ENCODE measurements at places on chromosomes 3 and 15.

DNA sequence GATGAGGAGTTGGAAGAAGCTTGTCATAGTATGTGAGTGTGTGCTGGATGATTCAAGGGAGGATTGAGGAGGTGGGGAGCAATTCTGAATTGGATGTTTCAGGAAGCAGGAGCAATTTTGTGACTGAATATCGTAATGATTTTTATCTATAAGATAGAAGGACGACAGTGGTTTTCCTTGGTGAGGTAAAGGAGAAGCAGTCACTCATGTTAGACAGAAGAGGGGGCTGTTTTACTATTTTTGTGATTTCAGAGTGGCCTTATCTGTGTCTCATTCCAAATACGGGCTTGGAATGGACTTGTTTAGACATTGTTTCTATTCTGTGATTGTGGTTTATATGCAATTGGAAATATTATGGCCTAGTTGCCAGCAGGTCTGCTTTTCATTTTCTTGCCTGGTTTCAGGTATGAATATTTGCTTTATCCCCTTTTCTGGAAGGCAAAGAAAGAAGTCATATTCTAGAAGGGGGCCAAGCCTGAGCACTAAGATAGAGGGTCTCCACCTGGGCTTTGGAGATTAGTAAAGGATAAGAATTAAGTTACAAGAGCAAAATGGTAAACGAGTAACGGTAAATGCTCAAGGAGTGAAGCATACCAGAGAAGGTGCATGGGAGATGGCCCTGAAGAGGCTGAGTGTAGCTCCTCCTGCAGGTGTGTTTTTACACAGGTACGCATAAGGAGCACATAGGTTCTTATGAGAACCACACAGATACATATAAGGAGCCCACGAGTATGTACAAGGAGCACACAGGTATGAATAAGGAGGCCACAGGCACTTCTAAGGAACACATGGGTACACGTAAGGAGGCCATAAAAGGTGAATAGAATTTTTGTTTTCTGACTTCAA is 124.6 kb upstream of the KCNAB1 start:
- peak; percentile 60 for DNase-seq

- DNase-seq, result peak; percentile 65
These were observed 60.1 kb downstream of the PCOLCE2 start for GRCh38 chr3:142828703-142829305.

DNA sequence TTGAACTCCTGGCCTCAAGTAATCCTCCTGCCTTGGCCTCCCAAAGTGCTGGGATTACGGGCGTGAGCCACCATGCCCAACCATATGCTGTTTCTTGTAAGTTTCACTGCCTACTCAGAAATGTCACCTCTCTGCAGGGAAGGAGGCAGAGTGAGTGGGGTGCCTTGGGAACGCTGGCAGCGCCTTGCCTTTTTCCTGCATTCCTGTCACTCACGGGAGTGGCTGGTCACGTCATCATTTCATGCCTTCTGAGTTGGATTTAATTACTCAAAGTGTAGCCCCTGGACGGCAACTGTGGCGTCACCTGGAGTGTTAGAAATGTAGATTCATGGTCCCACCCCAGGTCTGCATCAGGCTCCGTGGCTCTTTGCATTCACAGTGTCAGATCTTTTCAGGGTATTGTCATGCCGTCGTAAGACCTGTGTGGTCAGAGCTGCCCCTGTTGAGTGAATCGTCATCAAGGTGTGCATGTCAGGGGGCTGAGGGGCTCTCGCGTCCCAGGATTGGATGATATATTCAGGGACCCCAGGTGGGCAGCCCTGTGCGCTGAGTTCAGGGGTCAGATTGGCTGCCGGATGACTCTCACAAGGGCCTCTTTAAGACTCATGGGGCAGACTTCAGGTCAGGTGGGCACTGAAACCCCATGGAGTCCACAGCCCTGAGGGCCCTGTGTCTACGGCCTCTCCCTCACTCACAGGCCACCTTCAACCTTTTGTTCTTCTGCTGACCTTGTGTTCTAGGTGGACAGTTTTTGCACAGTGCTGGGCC is 65.9 kb upstream of the KLHL25 start:
- no peak for DNase-seq

DNA sequence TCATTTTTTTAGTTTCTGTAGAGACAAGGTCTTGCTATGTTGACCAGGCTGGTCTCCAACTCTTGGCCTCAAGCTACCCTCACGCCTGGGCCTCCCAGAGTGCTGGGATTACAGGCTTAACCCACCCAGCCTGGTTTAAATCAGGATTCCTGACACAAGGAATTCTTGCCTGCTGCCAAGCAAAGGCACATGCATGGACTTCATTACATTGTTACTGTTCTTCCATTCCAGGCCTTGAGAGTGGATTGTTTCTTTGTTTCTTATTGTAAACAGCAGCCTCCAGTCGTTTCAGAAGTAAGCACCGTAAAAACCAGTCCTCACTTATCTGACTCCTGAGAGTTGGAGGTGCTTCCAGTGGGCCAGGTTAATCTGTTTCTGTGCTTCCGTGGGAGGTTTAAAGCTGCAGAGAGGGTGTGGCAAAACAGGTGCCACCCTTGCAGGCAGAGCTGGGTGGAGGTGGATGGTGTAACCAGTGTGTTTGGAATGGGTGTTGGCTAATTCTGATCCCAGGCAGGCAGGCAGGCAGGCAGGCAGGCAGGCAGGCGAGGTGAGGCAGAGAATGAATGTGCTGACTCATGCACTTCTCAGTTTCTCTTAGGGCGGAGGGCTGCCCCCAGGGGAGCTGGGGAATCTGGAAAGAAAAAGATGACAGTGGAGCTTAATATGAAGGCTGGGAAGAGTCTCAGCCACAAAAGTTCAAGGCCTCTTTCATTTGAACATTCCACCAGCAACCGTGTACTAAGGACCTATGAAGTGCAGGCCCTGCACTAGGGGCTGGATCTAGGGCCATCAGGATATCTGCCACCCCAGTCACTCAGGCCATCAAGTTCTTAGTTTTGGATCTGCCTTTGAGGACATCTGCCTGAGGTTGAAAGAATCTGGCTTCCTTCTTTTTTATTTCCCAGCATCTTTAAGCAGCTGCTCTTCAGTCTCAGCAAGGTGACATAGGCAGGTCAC is 37.0 kb upstream of the CDCP1 start:
- DNase-seq, result peak; percentile 67

GRCh38 chr3:77313843-77314242 is 273.9 kb downstream of the ROBO2 start:
- no peak for DNase-seq

- DNase-seq, result no peak
These were observed 203.6 kb upstream of the WNT5A start for GRCh38 chr3:55690726-55691125.

- DNase-seq, result no peak
These were observed 36.9 kb upstream of the RYK start for GRCh38 chr3:134287512-134287911.

GRCh38 chr15:93333796-93334195 is 244.8 kb upstream of the RGMA start:
- DNase-seq, result no peak

DNA sequence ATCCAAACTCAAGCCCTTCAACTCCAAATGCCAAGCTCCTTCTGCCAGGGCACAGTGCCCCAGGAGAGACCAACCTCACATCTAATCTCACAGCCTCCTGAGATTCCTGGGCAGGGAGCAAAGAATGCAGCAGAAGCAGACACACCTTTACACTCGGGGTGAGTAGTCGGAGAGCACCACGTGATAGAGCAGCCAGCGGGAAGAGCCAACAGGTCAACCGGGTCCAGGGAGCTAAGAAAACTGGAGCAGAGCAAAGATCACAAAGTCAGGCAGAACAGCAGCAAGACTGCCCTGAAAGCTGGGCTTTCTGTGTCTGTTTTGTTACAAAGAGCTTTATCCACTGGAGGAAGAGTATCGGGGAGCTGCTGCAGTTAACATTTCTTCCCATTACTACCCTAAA is 4.2 kb downstream of the B3GALNT1 start:
- DNase-seq, result no peak

DNA sequence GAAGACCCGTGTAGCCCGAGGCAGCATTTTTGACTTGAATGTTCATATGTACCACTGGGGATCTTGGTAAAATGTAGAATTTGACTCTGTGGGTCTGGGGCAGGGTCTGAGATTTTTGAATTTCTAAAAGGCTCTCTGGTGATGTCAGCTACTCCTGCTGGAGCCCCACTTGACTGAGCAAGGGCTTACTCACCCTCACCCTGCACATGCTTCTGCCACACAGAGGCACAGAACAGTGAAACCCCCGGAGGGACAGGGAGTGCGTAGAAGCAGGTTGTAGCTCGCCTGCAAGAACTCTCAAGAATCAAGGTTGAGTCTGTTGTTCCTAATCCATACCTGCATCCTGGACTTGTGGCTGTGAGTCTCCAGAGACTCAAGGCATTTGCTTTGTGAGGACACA is 41.1 kb downstream of the SLCO3A1 start:
- DNase-seq, result no peak

DNA sequence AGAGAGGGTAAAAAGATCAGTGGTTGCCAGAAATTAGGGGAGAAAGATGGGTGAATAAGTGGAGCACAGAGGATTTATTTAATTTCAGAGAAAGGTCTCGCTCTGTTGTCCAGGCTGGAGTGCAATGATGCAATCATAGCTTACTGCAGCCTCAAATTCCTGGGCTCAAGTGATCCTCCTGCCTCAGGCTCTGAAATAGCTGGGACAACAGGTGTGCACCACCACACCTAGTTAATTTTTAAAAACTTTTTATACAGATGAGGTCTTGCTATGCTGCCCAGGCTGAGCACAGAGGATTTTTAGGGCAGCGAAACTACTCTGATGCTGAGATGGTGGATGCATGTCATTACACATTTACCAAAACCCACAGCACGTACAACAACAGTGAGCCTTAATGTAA is 20.9 kb upstream of the TLE3 start:
- no peak for DNase-seq

- DNase-seq, result no peak
These were observed 104.8 kb downstream of the FILIP1L start for GRCh38 chr3:100009276-100010086.

DNA sequence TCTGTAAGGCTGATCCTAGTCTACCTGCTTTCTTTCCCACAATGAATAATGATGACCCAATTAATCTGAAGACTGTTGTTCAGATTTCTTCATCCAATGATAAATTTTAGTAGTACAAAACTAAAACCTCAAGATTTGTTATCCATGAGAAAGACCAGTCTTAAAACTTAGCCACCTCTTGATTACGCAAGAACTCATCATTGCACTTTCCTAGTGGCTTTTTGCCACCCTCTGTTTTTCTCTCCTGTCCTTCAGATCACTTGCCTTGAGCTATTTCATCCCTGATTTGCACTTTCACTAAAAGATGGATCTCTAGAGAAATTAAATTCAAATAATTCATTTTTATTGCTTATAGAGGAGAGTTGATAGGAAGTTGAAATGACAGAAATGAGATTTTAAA is 142.7 kb upstream of the RBMS3 start:
- DNase-seq, result peak; percentile 13

DNA sequence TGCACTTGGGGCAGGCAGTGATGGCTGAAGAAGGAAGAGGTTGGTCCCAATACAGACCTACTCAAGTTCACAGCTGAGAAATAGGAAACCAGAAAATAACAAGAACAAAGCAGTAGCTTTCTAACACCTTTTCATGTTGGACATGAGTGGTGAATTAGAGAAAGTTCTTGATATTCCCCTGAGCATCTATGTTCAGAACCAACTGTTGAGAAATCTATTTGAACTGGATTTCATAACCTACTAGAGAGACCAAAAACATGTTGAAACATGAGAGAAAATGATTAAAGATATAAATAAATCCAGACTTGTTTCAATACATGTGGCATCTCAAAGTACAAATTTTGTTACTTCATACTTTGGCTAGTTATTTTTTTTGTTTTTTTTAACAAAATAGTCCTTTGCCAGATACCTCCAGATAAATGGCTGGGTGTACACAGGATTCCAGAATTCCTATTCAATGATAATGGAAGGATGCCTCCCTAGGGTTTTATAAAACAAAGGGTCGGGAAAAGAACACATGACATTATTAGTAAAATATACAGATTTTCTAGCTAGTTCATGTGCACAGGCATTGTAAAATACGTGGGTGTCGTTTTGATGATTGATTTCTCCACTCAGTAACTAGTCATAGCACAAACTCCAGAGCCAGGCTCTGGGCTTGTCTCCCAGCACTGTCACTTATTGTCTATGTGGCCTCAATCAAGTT is 34.4 kb upstream of the TNFSF10 start:
- DNase-seq, result peak; percentile 79

- DNase-seq, result peak; percentile 65
These were observed 63.8 kb upstream of the ACP3 start for GRCh38 chr3:132253262-132253878.

GRCh38 chr3:156818890-156819289 is 7.3 kb upstream of the LEKR1 start:
- peak; percentile 56 for DNase-seq

GRCh38 chr15:85667491-85668424 is 127.0 kb downstream of the KLHL25 start:
- peak; percentile 100 for DNase-seq

DNA sequence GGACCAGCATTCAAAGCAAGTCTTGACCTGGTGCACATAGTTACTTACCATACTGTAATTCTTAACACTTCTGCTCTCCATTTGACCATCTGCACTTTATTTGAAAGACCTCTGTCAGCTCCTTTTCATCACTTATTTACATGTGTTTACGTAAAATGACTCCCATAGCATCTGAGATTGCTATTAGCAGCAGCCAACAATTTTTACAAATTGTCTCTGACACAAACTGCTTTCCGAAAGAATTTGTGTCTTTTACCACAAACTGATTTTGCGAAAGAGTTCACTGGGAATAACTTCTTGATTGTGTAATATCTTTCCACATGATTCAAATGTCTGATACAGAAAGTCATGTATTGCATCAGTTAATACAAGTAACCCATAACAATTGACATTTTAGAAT is 144.1 kb upstream of the PEX5L start:
- peak; percentile 67 for DNase-seq

- DNase-seq, result peak; percentile 38
These were observed 129.5 kb downstream of the TFDP2 start for GRCh38 chr3:142019794-142020320.

DNA sequence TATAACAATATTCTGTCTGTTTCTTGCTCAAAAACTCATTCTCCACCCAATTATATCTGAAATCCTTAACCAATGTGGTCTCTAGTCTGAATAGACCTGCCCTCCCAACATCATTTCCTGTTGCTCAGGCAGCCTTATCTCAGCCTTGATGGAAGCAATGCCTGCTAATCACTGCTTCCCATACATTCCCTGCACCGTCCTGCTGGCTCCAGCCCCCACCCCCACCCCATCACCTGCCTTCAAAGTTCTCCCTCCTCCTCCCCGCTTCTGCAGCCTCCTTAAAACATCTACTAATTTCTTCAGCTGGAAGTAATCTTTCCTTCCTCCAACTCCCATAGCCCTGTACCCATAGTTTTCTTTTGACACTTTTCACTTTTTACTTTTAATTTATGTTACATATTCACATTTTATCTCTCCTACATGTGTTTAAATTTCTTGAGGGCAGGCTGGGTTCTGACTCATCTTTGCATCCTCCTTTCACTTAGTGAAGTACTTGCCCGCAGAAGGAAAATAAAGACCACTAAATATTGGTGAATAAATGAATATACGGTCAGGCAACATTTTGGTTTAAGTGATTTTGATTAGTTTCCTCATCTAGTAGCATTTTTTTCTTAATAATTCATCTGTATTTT is 98.2 kb downstream of the MEIS2 start:
- peak; percentile 79 for DNase-seq

Measured in amniotic epithelial cell (primary cell).